ENCODE measurements at places on chromosomes 2 and 18. TPM values are rescaled to one million over a fixed set of nuclear protein-coding genes. Genes with fewer than 3 reads are reported as not detected.

CROCC2 gene
- not detected for total RNA-seq

LHCGR gene
- not detected for total RNA-seq

HRH4 gene
- not detected for total RNA-seq

OSR1 gene
- total RNA-seq, result not detected

SDC1 gene
- total RNA-seq, result 0.27 TPM
